ENCODE measurements at places on chromosomes 5 and 9.

GRCh38 chr9:124661271-124661670 lies 109.8 kb downstream of the NR6A1 start:
- DNase-seq = no peak

GRCh38 chr9:91206806-91207205 lies 154.9 kb downstream of the AUH start:
- DNase-seq = no peak

DNA sequence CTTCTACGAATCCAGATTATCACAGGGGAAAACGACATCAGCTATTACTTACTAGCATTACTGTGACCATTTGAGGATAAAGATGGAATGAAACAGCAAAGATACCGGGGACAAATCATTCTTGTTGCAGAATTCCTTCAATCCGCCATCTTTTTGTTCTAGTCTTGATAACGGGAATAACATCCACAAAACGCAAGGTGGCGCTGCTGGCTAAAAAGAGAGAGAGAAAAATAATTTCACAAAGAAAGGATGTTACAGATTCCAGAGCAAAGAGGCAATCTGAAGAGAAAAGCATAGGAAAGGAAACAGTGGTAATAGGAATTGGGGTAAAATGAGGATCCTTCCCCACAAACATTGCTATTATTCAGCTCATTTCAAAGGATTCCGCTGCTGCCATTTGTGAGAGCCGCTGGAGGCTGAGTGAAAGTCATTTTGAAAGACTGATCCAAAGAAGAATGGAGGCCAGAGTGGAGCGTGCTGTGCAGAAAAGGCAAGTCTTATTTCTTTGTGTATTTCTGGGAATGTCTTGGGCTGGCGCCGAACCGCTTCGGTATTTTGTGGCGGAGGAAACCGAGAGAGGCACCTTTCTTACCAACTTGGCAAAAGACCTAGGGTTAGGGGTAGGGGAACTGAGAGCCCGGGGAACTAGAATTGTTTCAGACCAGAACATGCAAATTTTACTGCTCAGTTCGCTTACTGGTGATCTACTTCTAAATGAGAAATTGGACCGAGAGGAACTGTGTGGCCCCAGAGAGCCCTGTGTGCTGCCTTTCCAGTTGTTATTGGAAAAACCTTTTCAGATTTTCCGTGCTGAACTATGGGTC lies at the start of gene PCDHB7:
TSS of gene PCDHB7 (plus strand) at position 264 of the 824 bp plus-strand sequence. CDS start at position 456, 192 bp downstream.
- DNase-seq = no peak

DNA sequence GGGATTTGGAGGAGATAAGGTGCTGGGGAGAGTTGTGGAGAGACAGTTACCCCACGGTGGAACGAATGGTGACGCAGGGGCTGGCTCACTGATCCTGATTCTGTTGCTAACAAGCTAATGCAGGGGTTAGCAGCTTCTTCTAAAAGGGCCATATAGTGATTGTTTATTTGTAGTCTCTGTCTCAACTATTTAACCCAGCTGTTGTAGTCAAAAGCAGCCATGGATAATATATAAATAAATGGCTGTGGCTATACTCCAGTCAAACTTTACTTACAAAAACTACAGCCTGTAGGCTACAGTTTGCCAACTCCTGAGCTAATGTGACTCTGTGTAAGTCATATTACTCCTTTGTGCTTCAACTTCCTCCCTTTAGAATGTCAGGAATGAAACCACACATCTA lies 21.8 kb downstream of the STOM start:
- no peak for DNase-seq

- no peak for DNase-seq
Observed at GRCh38 chr9:109969011-109969410, 189.0 kb downstream of the PALM2AKAP2 start.

- no peak for DNase-seq
Observed at GRCh38 chr5:102957141-102957540, 162.8 kb downstream of the GIN1 start.

- no peak for DNase-seq
Observed at GRCh38 chr9:120914396-120914795, 12.2 kb downstream of the TRAF1 start.

DNA sequence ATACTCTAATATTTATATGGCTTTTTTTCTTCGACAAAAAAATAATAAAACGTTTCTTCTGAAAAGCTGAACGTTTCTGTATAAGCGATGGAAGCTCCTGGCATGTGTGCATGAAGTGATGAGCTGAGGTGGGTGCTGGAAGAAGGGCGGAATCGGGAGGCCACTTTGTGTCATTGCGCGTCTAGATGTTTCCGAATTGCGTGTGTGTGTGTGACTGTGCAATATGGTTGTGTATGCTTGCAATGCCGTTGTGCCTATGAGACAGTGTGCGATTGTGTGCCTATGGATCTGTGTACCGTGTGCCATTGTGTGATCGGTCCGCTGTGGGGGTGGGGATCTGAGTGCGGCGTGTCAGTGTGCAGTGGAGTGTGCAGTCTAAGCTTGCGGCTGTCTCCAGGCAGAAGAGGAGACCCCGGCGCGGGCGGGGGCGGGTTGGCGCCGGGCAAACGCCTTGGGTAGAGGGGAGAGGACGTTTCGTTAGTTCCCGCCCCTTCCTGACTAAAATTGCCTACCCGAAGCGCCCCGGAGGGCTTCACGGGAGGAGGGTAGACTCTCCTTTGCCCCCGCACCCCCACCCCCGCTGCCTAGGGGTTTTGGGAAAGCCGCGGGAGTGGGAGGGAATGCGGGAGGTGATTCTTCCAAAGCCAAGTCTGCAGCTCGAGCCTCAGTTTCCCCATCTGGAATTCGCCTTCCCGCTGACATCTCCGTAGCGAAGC lies 24.2 kb downstream of the PCDHGC5 start:
- DNase-seq = no peak

- DNase-seq = no peak
Observed at GRCh38 chr5:6401410-6401809, 23.1 kb upstream of the MED10 start.

DNA sequence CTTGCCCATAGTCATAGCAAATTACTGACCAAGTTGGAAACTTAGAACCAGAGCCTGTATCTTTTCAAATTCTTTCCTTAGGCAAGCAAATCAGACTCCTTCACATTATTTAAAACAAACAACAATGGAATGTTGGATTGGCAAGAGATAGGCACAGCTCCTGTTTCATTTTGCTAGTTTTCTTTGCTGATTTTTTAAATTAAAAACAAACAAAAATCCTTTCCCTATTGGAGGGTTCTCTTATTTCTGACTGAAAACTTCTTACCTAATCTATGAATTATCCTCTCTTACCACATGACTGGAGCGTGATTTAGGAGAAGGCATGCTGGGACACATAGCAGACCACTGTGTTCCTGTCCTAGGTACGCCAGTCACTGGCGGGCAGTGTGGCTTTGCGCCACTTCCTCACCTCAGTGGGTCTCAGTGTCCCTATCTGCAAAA lies 63.0 kb downstream of the TTC39B start:
- DNase-seq = no peak

DNA sequence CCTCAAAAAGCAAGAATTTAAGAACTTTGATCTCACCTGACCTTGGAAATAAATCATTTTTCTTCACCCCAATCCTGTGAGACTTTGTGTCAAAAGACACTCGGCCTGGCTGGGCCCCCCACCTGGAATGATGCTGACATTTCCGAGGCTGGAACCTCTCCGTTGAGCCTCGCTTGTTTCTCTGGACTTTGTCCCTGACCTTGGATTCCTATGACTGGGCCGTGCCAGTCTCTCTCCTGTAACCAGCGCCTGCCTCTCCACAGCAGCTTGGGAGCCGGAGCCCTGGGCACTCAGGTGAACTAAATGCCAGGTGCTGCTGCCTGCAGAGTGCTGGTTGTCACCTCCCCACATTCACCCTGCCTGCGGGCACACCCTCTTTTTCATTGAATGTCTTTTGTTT lies 62.7 kb downstream of the RETREG1 start:
- DNase-seq = no peak

DNA sequence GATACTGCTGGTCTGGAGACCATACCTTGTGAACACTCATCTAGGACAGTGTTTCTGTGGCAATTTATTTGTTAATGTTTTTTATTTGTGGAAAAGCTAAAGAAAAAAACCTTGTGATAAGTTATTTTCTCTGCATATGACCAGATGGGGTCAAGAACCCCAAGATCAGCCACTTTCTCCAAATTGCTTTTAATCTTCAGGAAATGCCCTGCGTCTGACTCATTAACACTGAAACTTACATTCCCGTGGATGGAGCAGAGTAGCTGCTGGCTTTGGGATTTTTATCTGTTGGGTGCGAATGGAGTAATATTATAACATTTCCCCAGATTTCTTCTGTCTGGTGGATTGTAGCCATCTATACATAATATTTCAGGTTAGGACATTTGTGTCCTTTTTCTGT lies 444.5 kb downstream of the SH3GL2 start:
- DNase-seq = no peak

DNA sequence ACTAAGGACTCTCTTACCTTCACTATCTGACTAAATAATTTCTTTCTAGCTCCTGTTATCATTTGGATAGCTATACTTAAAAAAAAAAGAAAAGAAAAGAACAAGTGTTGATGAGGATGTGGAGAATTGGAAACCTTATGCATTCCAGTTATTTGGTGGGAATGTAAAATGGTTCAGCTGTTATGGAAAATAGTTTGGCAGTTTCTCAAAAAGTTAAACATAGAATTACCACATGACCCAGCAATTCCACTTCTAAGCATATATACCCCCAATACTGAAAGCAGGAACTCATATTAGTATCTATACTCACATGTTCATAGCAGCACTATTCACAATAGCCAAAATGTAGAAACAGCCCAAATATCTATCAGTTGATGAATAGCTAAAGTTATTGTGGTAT lies 61.1 kb downstream of the GNA14 start:
- no peak for DNase-seq

GRCh38 chr5:172622091-172623046 lies 18.7 kb upstream of the NEURL1B start:
- DNase-seq = no peak

GRCh38 chr9:113562653-113563381 lies 99.3 kb downstream of the RGS3 start:
- no peak for DNase-seq

DNA sequence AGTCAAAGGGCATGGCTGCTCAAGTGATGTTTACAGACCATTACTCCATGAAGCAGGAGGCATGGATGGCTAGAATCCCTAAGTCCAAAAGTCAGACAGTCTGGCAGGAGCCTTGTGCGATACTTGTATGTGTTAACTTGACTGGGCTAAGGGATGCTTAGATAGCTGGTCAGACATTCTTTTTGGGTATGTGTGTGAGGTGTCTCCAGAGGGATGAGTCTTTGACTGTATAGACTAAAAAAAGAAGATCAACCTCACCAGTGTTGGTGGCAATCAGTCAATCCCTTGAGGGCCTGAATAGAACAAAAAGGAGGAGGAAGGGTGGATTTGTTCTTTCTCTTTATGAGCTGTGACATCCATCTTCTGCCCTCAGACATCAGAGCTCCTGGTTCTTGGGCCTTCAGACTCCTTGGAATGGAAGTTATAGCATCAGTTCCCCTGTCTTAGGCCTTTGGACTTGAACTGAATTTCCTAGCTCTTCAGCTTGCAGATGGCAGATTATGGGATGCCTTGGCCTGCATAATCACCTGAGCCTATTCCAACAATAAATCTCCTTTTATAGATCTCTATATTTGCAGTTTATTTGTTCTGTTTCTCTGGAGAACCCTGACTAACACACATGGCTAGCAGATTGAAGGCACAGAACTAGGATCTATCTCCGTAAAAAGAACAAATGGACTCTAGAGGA lies 9.7 kb upstream of the HSPB3 start:
- no peak for DNase-seq
